ENCODE measurements at places on chromosomes 7 and 10. TPM values are rescaled to one million over a fixed set of nuclear protein-coding genes. Genes with fewer than 3 reads are reported as not detected.

CASTOR2 gene
- 15.4 TPM for total RNA-seq

KLF14 gene
- total RNA-seq, result not detected

WEE2 gene
- not detected for total RNA-seq

AKR1C1 gene
- total RNA-seq, result 79.3 TPM

NPSR1 gene
- total RNA-seq, result not detected

ANKRD22 gene
- not detected for total RNA-seq

ABCB1 gene
- 1.5 TPM for total RNA-seq

PPIA gene
- 1,554 TPM for total RNA-seq

TMEM213 gene
- not detected for total RNA-seq

CPN1 gene
- not detected for total RNA-seq

EN2 gene
- total RNA-seq, result not detected

DPYSL4 gene
- total RNA-seq, result 52.0 TPM

FANK1 gene
- 12.4 TPM for total RNA-seq

C1QL3 gene
- total RNA-seq, result not detected

HILPDA gene
- total RNA-seq, result 71.2 TPM

ARPC1B gene
- 812 TPM for total RNA-seq

ZNF239 gene
- total RNA-seq, result 5.9 TPM

HOXA9 gene
- 0.33 TPM for total RNA-seq

STMP1 gene
- total RNA-seq, result 26.4 TPM

ZCWPW1 gene
- total RNA-seq, result 1.4 TPM

CLDN15 gene
- 3.1 TPM for total RNA-seq

ZNF25 gene
- 19.5 TPM for total RNA-seq

SMKR1 gene
- 0.20 TPM for total RNA-seq

Data from smooth muscle cell of the pulmonary artery (primary cell).